ENCODE measurements at places on chromosomes 5 and 9.
A peak's percentile ranks its signal among the peaks of the same experiment; 100 is the strongest.

DNA sequence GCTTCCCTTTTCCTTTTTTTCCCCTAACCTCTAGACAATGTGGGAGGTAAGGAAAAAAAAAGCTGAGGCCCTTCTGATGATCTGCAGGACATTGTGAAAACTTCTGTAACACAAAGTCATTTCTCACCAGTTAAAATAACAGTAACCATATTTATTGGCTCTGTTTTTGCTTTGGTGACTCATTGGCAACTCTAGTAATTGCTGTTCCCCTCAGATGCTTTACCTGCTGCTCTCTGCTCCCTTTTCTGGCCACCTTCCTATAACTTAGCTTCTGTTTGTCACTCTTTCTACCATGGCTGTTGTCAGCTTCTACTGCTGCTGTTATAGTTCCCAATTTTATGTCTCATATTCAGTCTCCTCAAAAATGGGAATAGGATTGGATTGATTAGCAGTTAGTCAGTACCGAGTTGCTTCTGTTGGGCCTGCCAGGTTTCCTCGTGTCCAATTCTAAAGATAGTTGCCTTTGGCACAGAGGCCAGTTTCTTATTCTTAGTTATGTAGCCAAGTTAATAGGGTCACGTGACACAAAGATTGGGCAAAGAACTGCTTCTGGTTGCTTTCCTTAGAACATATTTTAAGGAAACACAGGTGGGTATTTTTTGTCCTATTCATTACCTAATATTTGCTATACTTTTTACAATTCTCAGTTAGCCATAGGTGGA lies 16.8 kb downstream of the SCAMP1 start:
- no peak for DNase-seq

DNA sequence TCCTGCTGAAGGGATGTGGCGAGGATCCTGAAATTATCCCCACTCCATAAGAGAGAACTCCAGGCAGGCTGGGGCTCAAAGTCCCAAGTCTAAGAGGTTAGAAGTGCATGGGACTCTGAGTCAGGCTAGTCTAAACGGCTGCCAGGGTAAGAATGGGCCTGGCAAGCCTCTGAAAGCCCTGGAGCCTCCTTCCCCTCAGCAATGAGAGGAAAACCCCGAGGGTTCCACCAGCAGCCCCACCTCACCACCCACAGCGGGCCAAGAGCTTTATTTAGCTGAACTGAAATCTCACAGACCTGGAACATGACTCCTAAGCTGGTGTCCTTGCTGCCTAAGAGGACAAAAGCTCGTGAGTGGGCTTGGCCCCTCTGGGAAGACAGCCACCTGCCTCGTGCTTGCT lies 135.5 kb downstream of the SEC61B start:
- no peak for DNase-seq

- DNase-seq = no peak
Observed at GRCh38 chr9:76162751-76163500, 231.3 kb downstream of the RFK start.

GRCh38 chr5:100634937-100635534 lies 99.9 kb downstream of the FAM174A start:
- no peak for DNase-seq

GRCh38 chr9:117448066-117448465 lies 33.2 kb upstream of the ASTN2 start:
- DNase-seq = no peak

DNA sequence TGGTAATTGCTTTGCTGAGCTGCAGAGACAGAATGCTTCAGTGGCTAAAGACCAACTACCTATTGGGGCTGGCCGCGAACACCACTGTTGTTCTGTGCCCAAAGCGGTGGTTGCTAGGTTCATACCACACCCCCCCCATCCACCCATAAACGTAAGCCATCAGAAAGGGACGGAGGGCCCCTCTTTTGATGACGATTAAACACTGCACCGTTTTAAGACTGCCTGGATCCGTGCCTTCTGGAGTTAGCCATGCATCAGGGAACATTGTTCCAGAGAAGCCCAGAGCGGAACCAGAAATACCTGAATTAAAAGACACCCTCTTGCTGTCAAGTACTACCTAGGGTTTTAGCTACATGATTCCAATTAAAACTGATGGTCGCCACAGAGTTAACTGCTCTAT lies 369.1 kb upstream of the DAP start:
- DNase-seq = no peak

- DNase-seq = no peak
Observed at GRCh38 chr5:7801891-7802614, 48.9 kb downstream of the CFAP90 start.

GRCh38 chr5:60277941-60278340 lies 384.4 kb upstream of the PDE4D start:
- no peak for DNase-seq

GRCh38 chr5:134515801-134516200 lies 9.7 kb upstream of the JADE2 start:
- DNase-seq = no peak

DNA sequence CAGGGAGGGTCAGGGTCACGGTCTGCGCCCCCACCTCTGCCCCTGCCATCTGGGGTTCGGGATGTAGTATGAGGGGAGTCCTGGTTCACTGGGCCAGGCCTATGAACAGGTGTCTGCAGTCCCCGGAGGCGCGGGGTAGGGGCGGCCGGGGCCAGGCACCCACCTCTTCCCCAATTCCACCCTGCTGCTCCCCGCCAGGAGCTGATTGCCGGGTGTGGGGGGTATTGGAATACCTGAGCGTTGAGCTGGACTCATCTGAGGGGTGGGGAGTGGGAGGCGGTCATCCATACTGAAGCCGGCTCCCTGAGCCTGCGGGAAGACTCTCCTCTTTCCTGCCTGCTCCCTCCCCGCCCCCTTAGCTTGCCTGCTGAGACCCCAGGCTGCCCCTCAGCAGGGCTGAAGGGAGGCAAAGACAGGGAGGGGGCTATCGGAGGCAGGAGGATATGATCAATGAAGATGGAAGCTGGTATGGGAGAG lies 679 bp downstream of the SLC6A7 start:
- DNase-seq = no peak

DNA sequence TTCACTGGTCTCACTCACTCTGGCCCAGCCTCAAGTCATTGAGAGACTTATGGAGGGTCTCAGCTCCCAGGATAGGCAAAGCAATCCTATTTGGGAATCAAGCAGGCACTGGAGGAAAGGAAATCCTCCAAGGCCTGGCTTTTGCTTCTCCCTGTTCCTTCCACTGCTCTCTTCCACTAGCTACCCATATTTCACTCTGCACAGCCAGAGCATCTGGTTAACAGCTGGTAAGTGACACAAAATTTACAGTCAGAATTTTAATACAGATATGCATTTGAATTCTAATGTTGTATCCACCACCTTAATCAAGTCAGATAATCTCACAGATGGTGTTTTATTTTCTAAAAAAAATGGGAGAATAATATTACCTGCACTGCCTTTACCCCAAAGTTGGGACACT lies 868 bp upstream of the C1QTNF2 start:
- no peak for DNase-seq

GRCh38 chr5:124061663-124062062 lies 549.7 kb downstream of the CSNK1G3 start:
- no peak for DNase-seq

DNA sequence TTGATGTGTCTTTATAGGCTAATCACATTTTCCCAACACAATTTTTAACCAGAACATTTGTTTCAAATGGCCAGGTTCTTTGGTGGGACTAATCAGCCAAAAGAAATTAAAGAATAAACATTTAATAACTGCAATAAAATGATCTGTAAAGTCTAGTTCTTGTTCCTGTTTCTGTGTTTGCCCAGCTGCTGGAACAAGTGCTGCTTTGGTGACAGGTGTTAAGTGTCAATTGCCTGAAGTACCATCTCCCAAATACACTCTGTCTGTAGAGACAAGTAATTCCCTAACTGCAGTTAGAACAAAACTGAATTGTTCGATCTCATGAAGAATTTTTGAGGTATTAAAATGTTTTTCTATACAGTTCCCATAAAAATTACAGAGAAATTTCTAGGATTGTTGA lies 402.3 kb upstream of the CHD1 start:
- no peak for DNase-seq

GRCh38 chr9:128121924-128122808 lies 5.4 kb downstream of the PTGES2 start:
- DNase-seq = peak; percentile 32

GRCh38 chr5:151085517-151086041 lies 4.7 kb upstream of the TNIP1 start:
- peak; percentile 67 for DNase-seq

- DNase-seq = no peak
Observed at GRCh38 chr5:164652276-164652660, 1146.8 kb downstream of the MAT2B start.

GRCh38 chr9:96044401-96044800 lies 168.9 kb downstream of the ERCC6L2 start:
- no peak for DNase-seq

GRCh38 chr5:943201-943917 lies 50.7 kb downstream of the TRIP13 start:
- DNase-seq = no peak

DNA sequence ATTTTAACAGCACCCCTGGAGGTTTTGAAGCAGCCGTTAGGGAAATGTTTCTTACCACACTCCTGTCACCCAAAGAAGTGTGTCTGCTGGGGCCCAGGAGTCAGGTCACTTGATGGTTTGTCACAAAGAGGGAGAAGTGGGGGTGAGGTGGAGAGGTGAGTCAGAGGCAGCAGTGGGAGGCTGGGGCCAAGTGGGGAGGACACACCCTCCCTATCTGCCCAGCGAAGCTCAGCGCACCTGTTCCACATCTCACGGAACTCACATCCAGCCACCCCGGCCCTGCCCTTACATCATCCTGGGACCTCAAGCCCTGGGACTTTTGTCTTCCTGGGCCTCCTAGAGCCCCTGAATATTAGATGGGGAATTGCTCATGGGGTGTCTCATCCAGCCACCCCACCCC lies 171.1 kb upstream of the SMIM23 start:
- no peak for DNase-seq

GRCh38 chr9:84404095-84404686 lies 63.6 kb upstream of the SLC28A3 start:
- DNase-seq = no peak

- DNase-seq = no peak
Observed at GRCh38 chr9:109198736-109199382, 31.8 kb upstream of the FRRS1L start.

GRCh38 chr5:91101600-91102379 lies 281.3 kb downstream of the ARRDC3 start:
- peak; percentile 68 for DNase-seq

GRCh38 chr5:151522226-151522625 lies 68.9 kb downstream of the FAT2 start:
- DNase-seq = no peak

GRCh38 chr5:158289967-158290366 lies 431.0 kb upstream of the CLINT1 start:
- DNase-seq = no peak

- no peak for DNase-seq
Observed at GRCh38 chr9:37066139-37066725, 32.2 kb upstream of the PAX5 start.

- DNase-seq = no peak
Observed at GRCh38 chr9:97388721-97389238, 23.1 kb upstream of the TDRD7 start.

DNA sequence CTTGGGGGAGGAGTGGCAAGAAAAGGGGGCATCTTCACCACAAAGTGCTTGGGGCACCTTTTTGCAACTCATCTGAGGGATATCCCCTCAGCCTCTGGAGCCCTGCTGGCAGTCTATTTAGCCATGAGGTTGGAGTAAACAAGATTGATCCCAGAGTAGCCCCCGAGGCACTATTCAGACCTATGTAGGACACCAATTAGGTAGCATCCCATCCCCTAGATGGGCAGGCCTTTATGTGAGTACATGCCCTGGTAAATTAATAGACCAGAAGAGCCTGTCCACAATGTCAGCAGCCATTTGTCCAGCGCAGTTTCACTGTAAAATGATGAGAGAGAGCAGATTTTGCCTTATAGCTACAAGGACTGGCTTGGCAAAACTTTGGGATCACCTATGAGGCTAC lies 221.4 kb downstream of the DRD1 start:
- DNase-seq = no peak

GRCh38 chr5:95219411-95219810 lies 65.5 kb downstream of the MCTP1 start:
- no peak for DNase-seq

- DNase-seq = peak; percentile 75
Observed at GRCh38 chr9:137305060-137305797, 3.2 kb upstream of the NRARP start.

GRCh38 chr5:2496891-2497290 lies 254.6 kb downstream of the IRX2 start:
- DNase-seq = no peak

DNA sequence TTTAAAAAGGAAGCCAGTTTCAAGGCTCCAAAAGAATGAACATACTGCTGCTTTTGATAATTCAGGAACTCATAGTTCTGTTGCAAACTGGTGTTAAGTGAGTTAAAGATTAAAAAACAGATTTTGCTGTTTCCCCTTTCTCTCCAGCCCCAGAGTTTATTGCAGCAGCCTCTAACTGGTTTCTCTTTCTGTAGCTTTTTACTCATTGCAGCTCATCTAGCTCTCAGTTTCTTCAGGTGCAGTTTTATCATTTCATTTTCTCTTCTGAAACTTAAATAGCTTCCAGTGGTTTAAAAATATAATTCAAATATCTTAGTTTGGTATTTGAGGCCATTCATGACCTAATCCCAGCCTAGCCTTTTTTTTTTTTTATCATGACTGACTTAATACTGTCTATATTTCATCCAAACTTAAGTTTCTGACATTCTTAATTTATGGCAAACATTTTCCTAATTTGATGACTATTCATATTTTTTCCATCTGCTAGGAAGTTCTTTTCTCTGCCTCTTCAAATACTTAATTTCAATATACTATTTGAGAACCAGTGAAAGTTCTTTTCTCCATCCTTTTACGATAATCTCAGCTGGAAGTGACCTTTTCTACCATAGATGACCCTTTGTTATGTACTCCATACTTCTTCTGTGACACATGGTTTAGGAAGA lies 252.7 kb upstream of the GRIA1 start:
- DNase-seq = no peak

GRCh38 chr9:120366644-120367019 lies 213.3 kb downstream of the CDK5RAP2 start:
- DNase-seq = no peak

GRCh38 chr9:36237230-36237629 lies 21.0 kb downstream of the GNE start:
- DNase-seq = no peak

DNA sequence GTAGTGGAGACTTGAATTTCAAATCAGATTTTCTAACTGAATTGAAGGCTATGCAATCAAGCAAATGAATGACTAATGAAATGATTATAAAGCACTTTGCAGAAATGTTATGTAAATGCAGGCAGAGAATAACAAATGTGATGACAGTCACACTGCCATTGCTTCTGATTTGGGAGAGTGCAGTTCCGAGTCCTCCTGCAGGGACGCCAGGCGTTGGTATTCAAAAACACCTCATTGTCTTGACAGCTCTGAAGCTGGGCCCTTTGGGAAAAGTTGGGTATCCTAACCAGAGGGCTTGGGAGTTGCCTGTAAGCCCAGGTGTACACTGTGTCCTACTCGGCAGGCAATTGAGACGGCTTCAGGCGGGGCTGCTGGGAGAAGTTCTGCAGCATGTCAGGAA lies 57.9 kb downstream of the C5orf15 start:
- no peak for DNase-seq

DNA sequence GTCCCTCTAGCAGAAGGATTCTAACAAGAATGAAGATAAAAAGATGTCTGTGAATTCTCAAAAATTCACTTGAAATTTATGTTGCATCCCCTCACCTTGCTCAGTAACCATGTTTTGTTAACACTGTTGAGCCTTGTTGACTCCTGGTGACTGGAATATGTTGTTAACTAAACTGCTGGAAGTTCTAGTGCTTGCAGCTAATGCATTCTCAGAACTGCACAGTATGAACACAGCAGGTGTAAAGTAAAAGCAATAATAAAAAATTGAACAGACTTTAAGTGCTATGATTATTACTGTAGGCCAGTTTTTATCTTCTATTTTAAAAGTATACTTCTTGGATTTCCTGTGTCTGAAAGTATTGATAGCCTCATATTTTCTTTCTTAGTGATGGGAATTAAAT lies 388.7 kb upstream of the PTPRD start:
- no peak for DNase-seq
